ENCODE measurements at places on chromosomes 1 and 21.

- DNase-seq, result no peak
Observed at GRCh38 chr1:175158170-175158591, 34.4 kb downstream of the KIAA0040 start.

GRCh38 chr1:220031287-220031686, 15.0 kb downstream of the EPRS1 start:
- DNase-seq, result no peak

DNA sequence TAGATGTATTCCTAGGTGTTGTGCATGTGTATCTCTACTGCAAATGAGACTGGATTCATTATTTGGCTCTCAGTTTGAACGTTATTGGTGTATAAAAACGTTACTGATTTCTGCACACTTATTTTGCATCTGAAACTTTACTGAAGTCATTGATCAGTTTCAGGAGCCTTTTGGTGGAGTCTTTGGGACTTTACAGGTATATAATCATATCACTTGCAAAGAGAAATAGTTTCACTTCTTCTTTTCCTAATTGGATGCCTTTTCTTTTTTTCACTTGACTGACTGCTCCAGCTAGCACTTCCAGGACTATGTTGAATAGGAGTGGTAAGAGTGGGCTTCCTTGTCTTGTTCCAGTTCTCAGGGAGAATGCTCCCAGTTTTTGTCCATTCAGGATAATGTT, 252.2 kb downstream of the SMYD3 start:
- DNase-seq, result no peak

- no peak for DNase-seq
Observed at GRCh38 chr1:27973771-27974416, 14.1 kb downstream of the XKR8 start.

GRCh38 chr1:14263671-14264070, 334.8 kb upstream of the KAZN start:
- no peak for DNase-seq

GRCh38 chr21:43345746-43346409, 81.1 kb downstream of the SIK1 start:
- no peak for DNase-seq

DNA sequence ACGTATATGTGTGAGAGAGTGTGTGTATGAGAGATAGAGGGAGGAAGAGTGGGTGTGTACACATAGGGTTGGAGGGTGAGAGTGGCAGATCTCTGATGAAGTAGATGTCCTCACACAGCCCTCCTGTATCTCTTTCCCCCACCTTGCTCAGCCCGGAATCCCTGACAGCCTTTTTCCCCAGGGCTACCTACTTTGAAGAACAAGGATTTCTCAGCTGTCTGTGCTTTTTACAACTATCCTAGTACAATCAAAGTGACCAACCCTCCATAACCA, 29.1 kb upstream of the CADM3 start:
- no peak for DNase-seq

DNA sequence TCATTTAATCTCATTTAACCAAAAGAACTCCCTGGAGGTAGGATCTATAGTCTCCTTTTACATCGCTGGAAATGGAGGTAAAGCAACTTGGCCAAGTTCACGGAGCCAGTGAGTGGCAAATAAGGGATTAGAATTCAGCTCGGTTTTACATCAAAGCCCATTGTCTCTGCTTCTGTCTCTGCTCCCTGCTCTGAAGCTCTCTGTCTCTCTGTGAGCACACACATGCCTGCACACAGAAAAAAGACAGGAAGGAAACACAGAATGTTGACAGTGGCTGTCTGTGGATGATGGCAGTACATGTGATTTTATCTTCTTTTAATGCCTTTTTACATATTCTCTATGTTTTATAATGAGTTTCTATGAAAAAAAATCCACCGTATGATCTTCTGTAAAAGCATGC, 8.9 kb upstream of the DHRS3 start:
- no peak for DNase-seq

DNA sequence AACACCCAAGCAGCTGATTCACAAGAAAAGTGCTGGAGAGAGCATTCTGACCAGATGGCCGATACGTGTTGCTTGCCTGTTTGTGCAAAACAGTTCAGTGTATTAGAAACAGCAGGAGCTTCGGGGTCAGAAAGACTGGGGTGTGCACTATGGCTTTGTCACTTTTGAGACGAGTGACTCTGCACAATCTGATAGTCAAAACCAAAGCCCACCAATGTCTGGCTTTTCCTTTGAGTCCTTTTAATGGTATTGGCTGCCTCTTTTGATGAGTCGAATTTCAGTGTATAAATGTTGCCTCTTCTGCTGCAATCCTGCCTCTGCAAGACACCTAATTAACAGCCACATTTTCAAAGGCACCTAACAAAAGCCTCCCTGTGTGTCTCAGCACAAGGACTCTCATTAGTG, 444.6 kb downstream of the AJAP1 start:
- no peak for DNase-seq

DNA sequence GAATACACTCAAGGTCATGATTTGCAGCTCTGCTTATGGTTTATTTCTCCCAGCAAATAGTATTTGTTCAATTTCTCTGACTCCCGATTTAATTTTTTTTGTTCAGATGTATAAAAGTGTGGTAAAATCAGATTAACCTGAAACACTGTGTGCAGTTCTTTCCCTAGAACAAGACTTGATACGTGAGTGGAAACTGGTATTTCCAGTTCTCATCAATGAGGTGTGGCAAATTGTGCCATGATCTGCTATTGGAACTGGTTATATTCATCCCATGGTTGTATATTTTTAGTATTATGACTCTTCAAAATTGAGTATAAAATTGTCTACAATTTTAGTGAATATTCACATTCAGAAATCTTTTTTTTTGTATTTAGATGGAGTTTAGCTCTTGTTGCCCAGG, 76.8 kb upstream of the IVNS1ABP start:
- no peak for DNase-seq

- DNase-seq, result no peak
Observed at GRCh38 chr1:81833722-81834121, 33.0 kb downstream of the ADGRL2 start.

DNA sequence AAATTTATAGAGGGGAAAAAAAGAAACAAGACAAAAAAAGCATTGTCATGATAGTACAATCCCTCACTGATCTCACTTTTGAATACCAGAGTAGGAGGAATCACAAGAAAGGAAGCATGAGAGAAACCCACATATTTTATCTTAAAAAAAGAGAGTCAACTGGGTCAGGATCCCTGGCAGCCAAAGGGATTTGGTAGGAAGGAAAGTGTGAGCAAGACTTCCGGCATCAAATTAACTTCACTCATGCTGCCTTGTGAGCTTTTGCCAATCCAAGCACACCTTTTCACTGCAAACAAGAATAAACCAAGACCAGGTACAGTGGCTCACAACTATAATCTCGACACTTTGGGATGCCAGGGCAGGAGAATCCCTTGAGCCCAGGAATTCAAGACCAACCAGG, 53.1 kb downstream of the SLC9C2 start:
- DNase-seq, result no peak

DNA sequence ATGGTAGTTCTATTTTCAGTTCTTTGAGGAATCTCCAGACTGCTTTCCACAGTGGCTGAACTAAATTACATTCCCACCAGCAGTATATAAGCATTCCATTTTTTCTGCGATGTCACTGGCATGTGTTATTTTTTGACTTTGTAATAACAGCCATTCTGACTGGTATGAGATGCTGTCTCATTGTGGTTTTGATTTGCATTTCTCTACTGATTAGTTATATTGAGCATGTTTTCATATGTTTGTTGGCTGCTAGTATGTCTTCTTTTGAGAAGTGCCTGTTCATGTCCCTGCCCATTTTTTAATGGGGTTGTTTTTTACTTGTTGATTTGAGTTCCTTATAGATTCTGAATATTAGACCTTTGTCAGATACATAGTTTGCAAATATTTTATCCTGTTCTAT, 87.9 kb downstream of the RPS6KC1 start:
- DNase-seq, result no peak

DNA sequence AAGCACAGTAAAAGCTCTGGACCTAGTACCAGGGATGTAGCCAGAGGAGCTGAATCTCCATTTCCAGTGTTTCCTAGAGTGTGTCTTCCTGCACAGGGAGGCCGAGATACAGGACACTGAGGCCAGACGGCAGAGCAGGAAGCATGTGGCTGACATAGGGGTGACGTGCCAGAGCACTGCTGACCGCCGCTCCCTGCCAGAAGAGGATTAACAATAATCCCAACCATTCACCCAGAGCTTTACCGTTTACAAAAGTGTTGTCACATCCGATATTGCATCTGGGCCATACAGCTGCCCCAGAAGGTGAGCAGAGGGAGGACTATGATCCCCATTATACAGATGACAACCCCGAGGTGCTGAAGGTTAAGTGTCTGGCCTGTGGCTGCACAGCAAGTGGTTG, 5.8 kb upstream of the CLDN19 start:
- DNase-seq, result no peak

DNA sequence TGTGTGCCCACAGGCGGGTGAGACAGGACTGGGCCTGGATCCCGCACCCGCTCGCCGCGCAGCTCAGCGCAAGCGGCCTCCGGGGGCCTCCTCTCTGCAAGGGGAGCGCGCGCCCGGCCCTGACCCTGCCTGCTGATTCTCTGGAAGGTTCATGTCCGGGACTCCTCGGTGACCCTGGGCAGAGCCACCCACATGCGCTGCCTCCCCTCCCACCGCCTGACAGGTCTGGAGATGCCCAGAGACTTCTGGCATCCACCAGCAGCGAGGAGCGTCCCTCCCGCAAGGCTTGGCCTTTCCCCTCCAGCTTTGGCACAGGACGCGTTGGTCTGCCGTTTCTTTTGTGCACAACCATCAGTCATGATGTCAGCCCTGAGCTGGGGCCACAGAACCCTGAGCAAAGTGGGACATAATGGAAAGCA, 42.0 kb upstream of the COL6A2 start:
- no peak for DNase-seq

DNA sequence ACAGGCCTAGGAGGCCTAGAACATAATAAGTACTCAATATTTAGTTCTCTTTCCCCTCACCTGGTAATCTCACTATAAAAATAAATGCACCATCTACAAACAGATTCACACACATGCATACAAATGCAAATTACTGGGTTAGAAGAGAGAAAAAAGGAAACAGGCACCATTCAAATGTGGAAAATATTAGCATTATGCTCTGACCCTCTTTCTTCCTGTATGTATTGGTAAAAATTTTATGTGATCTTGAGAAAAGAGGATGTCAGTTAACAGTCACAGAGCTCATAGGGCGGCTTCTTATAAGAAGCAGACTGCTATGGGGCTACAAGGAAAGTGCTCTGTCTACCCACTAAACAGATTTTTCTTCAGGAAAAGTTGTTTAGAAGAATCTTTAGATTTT, 565.4 kb downstream of the LMO4 start:
- DNase-seq, result no peak

GRCh38 chr1:15243275-15244043, 3.6 kb upstream of the FHAD1 start:
- no peak for DNase-seq

- DNase-seq, result no peak
Observed at GRCh38 chr1:184605941-184606340, 148.7 kb downstream of the EDEM3 start.

- no peak for DNase-seq
Observed at GRCh38 chr1:238191170-238191569, 300.4 kb upstream of the ZP4 start.

DNA sequence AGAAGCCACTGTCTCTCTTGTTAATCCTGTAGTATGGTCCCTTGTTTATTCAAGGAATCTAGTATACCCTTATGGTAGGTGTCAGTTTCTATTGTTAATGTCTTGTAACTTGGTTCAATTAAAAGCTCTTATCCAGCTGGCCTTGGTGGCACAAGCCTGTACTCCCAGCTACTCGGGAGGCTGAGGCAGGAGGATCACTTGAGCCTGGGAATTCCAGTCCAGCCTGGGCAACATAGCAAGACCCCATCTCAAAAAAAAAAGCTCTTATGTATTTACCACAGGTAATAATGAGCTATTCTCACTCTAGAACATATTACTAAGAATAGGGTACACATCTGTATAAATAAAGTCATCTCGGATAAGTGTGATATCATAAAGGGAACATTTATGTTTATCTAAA, 46.5 kb downstream of the TMEM200B start:
- no peak for DNase-seq

DNA sequence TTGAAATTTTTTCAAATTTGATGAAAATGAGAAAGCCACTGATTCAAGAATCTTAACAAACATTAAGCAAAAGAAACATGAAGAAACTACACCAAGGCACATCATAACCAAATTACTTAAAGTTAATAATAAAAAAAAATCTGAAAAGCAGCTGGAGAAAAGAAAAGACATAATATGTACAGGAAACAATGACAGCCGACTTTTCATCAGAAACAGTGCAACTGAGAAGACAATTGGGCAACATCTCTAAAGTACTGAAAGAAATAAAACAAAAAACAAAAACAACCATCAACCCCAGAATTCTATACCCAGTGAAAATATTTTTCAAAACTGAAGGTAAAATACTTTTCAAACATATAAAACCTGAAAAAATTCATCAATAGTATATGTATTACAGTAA, 73.8 kb upstream of the DMRTA2 start:
- DNase-seq, result no peak

Data from stimulated activated CD8-positive, alpha-beta memory T cell treated with anti-CD3 and anti-CD28 coated beads, Interleukin-7, amount 100 ng/mL, for 1 hour (primary cell).